ENCODE measurements at places on chromosomes 7 and 10.

DNA sequence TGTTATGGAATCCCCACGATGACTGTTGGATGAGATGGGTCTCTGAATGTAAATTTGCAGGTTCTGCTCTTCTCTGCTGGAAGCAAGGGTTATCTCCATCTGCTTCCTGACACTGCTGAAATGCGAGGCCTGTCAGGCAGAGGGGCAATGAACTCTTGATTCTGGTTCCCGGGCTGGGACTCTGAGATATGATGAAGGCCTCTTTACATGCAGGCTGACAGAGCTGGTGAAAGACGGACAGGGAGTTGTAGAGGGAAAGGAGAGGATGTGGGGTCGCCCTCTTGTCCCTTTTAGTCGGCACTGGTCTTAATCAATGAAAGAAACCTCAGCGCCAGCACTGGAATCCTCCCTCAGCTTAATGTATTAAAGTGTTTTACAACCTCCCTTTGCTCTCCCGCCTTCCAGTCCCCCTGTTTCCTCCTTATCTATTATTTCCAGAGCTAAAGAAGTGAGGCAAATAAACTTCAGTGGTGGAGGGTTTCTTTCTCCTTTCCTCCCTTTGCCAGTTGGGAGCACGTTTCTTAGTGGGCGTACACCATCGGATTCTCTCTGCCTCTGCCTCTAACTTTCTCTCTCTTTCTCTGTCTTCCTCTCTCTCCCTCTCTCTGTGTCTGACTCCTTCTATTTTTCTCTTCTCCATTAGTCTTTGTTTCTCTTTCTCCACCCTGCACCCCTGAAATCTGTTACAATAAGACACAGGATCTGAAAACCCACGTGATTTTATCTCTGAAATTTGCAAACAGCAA lies 145.6 kb downstream of the BAMBI start:
- DNase-seq, result no peak

DNA sequence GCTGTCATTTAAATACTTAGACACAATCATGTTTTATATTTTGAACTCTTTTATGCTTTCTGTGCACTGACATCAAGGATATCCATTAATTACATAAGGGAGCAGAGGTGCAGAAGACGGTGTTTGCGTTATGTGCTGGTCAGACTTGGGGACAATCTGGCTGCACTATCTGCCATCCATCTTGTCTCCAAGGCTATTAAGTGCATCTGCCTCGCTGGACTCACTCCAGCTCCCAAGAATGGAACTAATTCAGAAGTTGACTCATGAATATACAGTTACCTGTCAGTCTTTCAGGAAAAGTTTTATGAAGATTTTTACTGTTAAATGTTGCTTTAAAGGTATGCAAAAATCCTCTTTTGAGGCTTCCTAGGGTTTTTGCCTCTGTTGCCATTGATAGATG lies 391.0 kb downstream of the SUGCT start:
- DNase-seq, result no peak

- no peak for DNase-seq
Measured at GRCh38 chr7:18895456-18895855, 222.0 kb downstream of the TWIST1 start.

GRCh38 chr7:85851571-85852193 lies 664.8 kb upstream of the SEMA3D start:
- peak; percentile 0 for DNase-seq

DNA sequence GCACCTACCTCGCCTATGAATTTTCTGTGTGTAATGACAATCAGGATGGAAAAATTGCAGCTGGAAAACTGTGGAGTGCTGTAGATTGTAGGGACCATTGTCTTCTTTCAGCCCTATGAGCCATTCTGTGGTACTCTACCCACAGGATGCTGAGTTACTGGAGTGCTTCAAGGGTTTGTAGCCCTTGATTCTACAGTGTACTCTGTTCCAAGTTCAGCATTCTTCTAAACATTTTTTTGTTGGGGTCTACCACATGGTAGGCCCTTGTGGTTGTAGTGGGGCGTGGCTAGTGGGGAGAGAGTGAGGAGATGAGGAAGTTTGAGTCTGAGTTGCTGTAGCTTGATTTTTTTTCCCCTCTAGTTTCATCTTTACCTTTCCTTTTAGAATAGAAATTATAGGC lies 33.5 kb downstream of the REEP3 start:
- DNase-seq, result no peak

Data from activated CD4-positive, alpha-beta T cell treated with anti-CD3 and anti-CD28 coated beads, Interleukin-2, Interleukin-6, amounts not matched to agents 100 ng/mL and 50 ng/mL, durations not matched to agents 16 hours and 8 hours (primary cell).